ENCODE measurements at places on chromosomes 12 and 14.

DNA sequence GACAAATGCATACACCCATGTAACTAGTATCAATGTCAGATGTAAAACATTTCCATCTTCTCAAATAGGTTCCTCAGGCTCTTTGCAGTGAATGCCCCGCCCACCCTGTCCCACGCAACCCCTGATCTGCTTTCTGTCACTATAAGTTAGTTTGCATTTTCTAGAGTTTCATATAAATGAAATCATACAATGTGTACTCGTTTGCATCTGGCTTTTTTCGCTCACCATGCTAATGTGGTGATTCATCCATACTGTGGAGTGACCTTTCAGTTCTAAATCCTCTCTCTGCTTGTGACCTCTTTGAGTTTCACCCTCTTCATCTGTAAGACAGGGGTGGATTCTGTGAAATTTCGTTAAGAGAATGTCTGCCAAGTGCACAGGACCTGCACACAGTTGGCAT is 30.6 kb upstream of the MSI1 start:
- DNase-seq, result no peak

GRCh38 chr12:21894792-21895595 is 46.2 kb downstream of the ABCC9 start:
- no peak for DNase-seq

DNA sequence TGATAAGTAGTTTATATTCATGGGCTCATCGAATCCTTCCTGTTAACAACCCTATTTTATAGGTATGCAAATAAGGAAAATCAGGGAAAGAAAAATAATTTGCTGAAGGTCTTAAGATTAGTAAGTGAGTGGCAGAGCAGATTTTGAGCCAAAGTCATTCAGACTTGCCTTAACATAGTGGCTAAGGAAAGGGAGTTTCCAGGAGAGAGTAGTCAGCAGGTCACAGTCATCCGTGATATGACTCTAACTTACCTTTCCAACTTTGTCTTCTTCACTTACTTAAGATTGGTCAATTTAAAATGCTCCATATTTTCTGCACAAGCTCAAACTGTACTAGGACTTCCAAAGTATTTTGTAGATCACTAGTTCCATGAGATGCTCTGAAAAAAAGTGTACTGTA is 46.6 kb downstream of the AKAP6 start:
- DNase-seq, result no peak

DNA sequence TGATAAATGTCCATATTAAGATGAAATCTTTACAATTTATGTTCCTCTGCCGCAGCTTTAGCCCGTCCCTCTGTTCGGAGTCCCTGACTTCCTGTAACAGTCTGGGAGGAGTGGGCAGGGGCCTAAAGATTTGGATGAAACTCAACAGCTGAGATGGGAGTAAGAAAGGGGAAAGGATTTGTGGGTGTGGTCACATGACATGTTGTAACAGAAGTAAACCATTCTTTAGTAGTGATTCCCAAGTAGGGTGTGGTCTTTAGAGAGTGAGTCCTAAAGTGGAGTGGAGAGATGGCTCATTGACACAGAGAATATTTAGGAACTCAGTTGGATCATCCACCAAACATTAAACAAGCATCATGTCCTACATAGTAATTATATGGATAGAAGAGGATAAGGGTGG is 12.9 kb downstream of the TMEM117 start:
- DNase-seq, result no peak

DNA sequence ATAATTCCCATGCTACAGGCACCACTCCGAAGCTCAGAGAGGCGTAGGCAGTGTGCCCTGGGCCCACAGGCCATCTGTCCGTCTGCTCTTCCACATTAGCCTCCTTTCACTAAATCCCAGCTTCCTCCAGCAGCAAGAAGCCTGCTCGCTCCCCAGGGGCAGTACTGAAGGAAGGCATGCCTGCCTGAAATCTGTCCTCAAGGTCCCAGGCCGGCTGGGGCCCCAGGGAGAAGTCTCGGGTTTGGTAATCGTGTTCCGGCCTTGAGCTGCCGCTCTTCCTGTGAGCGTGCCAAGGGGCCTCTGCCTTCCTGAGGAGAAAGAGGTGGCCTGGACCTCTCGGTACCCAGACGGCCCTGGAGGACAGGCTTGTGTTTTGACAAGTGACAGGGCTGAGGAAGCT is 15.2 kb upstream of the DLK1 start:
- no peak for DNase-seq

DNA sequence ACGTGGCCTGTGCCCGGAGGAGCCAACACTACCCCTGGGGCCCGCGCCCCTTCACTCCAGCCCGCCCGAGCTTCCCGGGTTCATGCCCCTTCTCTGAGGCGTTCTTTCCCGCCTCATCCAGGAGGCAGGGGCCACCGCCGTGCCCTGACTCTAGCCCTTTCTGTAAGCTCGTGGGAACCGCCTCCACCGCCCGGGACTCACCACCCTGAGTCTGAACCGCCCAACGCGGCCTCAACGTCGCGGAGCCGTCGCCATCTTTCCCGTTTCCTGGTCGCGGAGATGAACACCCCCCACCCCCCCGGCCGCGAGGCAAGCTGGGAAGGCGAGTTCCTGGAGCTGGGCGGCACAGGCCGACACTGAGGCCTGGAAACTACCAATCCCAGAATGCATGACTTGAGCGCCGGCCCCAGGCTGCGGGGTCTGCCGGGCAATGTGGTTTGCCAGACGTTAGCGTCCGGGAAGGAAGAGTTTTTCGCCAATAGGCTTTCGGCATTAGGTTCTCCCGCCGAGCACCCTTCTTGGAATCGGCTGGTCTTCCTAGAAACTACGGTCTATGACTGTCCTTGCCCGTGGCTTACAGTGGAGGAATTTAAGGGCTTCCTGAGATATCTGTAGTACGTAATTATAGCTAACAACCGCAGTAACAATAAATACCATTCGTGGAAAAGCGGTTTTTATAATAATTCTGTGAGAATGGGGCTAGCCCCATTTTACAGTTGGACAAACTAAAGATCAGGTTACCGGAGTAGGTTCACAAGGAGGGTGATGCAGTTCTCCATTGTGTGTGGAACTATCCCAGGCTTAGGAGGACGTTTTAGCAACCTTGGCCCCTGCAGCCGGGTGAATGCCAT is at the start of gene DDX23:
DDX23 (minus strand) TSS at position 281 of the 851 bp plus-strand sequence. CDS start 6,381 bp downstream, outside the sequence.
- DNase-seq, result peak; percentile 85

GRCh38 chr12:64691227-64691794 is 67.9 kb downstream of the GNS start:
- DNase-seq, result peak; percentile 67

DNA sequence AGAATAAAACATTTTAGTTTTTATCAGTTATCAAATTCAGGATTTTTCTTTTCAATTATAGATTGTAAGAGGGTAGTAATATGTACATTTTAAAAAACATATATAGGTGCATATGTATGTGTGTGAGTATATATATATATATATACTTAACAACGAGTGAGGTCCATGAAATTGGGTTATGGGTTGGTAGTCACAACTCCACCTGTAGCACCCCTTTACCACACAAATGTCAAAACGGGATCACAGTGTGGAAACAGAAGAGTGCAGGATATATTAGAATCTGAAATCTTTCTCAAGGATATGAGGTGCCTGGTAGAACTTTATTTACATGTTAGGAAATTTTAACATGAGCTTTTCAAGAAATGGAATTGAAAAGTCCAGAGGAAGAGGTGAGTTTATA is 31.3 kb downstream of the MIA2 start:
- peak; percentile 3 for DNase-seq

- no peak for DNase-seq
Observed at GRCh38 chr14:61662437-61663311, 32.6 kb upstream of the HIF1A start.

- DNase-seq, result no peak
Observed at GRCh38 chr12:113230315-113231234, 9.3 kb downstream of the TPCN1 start.

DNA sequence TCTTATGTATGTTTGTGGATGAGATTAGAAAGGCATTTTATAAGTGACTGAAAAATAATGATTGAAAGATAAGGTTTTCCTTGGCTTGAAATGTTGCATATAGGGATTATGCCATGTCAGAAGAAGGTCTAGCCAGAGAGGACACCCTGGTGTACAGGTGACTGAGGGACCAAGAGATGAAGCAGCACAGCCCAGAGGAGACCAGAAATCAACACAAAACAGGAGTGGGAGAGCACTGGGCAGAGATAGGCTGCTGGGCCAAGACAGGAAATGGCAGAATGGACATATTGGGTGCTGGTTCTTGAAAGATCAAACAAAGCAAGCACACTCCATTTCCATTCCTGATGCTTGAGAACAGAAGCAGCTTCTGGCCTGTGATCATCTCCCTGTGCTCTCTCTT is 24.4 kb upstream of the FRMD6 start:
- DNase-seq, result no peak

DNA sequence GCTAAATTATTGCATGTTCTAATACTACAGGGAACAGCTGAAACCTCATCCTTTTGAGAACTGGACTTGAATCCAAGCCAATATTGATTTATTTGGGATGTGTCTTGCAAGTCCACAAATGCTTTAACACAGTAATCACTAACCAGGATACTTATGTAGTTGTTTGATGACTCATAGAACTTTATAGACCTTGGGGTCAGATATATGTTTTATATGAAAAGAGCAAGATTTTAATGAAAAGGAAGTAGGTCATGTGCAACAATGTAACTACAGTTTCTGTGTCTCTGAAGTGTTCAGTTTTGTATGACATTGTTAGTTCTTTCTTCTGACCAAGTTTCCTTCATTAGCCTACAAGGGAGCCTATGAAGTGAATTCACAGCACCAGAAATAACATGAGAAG is 352.0 kb downstream of the ZFP36L1 start:
- no peak for DNase-seq

GRCh38 chr12:68281322-68282077 is 28.1 kb upstream of the IL22 start:
- DNase-seq, result no peak

DNA sequence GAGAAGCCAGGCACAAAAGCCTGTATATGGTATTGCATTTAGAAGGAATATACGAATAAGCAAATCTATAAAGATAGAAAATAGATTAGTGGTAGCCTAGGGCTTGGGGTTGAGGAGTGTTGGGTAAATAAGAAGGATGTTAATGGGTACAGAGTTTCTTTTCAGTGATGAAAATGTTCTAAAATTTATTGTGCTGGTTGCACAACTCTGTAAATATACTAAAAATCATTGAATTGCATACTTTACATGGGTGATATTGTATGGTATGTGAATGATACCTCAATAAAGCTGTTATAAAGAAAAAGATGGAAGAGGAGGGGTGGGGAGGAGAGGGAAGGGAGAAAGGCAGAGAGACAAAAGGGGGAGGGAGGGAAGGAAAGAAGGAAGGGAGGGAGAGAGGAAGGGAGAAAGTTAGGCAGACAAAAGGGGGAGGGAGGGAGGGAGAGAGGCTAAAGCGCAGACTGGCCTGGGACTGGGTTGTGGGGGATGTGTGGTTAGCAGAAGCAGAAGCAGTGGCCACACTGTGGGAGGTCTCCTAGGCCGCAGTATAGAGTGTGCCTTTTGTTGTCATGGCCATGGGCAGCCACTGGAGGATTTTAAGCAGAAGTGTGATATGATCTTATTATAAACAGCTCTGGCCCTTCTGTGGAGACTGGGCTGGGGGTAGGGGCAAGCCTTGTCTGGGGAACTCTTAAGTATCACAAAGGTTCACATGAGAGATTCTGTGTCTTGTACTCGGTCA is 73.6 kb upstream of the ELK3 start:
- no peak for DNase-seq

- no peak for DNase-seq
Observed at GRCh38 chr12:119088685-119089379, 89.9 kb upstream of the HSPB8 start.

DNA sequence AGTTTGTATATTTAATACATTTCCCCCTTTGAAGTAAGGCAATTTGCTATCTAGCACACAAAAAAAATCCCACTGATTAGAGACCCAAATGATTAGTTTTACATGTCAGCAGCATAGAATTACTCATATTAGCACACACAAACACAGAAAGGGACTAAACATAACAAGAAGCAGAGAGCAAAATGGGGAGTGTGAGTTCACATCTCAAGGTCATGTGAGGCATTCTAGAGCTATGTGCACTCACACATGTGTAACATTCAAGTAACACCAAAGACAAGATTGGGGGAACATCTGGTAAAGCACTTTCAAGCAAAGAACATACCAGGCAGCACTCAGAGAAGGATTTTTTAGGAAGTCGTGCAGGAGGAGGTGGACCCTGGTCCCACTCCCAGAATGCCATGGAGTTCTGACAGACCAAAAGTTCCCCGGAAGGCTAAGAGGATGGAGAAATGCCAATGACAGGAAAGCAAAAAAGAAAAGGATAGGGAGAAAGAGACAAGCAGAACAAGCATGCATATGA is 105.8 kb upstream of the SINHCAF start:
- DNase-seq, result no peak

GRCh38 chr12:54602661-54603060 is 14.2 kb upstream of the PPP1R1A start:
- DNase-seq, result no peak

DNA sequence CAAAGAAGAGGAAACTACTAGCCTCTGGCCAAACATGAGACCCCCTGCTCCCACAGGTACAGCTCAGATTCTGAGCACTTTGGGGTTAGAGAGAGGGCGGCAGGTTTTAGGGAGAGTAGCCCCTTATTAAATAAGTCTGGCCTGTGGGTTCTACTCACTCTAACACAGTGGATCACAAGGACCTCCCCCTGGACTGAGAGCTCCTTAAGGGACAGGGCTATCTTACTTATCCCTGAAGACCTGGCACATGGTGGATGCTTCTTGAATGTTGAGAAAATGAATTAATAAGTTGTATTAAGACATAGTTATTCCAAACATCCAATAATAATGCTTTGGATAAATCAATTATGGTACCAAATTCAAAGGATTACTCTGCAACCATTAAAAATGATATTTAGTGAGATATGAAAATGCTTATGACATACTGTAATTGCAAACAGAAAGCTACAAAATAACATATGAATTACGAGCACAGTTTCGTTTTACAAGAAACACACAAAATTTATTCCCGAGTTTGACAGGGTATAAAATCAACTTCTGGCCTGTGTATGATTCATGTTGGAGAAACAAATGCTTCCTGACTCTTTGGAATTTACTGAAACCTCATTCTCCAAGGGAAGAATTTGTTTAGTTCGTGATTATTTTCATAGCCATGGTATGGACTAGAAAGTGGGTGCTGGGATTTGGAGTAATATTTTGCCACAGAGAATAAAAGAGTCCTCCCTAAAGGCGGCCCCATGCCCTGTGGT is 59.3 kb upstream of the BDKRB2 start:
- no peak for DNase-seq

GRCh38 chr12:3680919-3681594 is 71.9 kb downstream of the CRACR2A start:
- peak; percentile 93 for DNase-seq
